Prostate gland (tissue), 2 donors: ENCODE measurements at places on chromosomes 4 and X.

- DNase-seq = no peak
Observed at GRCh38 chr4:113173126-113173792, 123.8 kb downstream of the ANK2 start.

DNA sequence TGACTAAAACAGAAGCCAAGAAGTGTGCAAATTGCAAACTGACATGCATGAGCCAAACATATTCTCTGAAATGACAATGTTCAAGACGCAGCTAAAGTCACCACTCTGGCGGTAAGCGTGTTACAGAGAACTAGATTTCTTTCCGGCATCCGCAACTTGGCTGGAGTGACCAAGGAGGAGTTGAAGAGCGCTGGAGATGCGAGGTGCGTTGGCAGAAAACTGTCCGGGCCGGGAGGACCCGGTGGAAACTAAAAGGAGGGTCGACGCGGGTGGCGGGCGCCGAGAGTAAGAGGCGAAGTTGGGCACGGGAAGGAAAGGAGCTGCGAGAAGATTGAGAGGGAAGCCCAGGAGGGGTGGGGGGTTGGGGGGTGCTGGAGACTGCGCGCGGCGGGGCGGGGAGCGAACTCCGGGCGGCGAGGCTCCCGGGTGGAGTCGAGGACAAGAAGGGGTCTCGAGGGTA lies 807 bp downstream of the SEL1L3 start:
- peak; percentile 15 for DNase-seq

DNA sequence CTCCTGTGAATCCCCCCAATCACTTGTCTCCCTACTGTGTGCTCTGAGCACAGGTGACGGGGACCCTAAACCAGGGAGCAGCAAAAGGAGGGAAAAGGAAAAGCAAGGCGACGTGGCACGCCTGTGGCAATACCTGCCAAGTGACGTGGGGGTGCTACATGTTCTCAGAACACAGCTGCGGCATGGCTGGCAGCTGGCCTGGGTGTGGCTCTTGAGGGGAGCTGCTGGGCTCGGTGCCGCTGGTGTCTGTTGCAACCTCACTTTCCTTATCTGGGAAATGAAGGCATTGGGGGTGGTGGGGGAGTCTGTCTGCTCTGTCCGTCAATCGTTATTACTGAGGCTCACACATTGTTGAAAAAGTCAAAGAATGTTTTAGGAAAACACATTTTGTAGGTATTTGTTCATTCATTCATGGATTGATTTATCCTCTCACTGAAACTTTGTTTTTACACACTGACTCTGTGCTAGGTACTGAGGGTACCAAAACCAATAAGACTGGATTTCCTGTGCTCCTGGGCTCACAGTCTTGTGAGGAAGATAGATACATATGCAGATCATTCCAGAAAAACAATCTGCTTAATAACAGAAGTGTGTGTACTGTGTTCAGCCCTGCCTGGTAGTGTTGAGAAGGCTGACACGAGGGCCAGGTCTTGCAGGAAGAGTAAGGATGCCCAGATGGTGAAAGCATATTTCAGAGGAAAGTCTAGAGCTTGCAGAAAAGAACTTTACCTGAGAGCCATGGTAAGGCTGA lies 217.6 kb downstream of the PTTG2 start:
- peak; percentile 64 for DNase-seq

DNA sequence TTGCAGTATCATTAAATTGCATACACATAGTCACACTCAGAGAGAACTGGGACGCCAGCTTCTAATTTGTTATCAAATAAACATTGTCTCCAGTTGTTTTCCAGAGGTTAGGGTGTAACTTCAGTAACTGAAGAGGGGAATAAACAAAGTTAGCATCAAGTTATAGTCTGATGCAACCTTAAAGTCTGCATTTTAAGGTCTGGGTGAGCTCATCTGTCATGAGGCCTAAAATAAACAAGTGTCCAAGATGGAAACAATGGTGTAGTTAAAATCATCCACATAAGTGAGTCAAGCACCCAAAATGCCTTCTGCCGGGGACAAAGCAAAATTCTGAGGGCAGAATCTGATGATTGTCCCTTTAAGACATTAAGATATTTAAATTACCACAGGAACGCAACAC lies 70.3 kb upstream of the EMCN start:
- DNase-seq = no peak

GRCh38 chr4:112284662-112285411 lies 867 bp downstream of the TIFA start:
- peak; percentile 72 for DNase-seq

DNA sequence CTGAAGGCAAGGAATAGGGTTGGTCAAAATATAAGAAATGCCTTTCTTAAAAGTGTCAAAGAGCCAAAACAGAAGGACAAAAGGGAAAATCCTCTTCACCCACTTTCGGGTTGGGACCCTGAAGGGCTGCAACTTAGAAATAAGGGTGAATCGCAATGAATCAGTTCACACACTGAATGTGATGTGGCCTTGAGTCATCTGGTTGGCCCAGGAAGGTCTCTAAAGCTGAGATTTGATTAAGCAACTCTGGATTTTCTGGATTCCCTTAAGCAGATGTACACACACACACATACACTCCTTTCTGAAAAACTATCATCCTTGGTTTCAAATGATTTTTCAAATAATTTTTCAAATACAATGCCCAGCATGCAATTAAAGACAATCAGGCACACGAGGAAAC lies 13.1 kb downstream of the TAB3 start:
- DNase-seq = no peak

- DNase-seq = no peak
Observed at GRCh38 chrX:123049071-123049625, 134.9 kb upstream of the GRIA3 start.

DNA sequence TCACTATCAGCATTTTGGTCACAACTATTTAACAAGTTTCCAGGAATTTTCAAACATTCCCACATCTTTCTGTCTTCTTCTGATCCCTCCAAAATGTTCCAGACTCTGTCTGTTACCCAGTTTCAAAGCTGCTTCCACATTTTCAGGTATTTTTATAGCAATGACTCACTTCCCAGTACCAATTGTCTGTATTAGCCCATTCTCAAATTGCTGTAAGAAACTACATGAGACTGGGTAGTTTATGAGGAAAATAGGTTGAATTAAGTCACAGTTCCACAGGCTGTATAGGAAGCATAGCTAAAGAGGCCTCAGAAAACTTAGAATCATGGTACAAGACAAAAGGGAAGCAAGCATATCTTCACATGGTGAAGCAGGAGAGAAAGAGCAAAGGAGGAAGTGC lies 475.0 kb upstream of the PCDH7 start:
- DNase-seq = no peak

DNA sequence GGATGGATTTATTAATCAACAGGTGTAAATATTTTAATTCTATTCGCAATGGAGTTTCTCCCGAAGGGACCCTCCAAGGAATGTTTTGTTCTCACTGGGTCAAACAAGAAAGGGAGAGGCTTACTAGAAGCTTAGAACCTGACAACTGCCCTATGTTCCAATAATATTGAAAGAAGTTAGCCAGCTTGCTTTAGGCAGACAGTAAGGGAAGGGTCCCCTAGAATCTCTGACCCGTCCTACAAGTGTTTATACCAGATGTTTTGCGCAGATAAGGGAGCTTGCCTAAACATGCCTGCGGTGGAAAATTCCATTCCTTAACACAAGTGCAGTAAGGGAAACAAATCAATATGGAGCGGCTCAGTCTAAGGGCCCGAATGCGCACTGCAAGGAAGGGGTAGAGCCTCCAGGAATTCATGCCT lies 17.7 kb downstream of the IL21 start:
- no peak for DNase-seq

GRCh38 chr4:165493359-165493758 lies 114.6 kb downstream of the CPE start:
- peak; percentile 54 for DNase-seq

GRCh38 chrX:76279007-76279406 lies 106.1 kb downstream of the PBDC1 start:
- peak; percentile 9 for DNase-seq

GRCh38 chrX:115901241-115901640 lies 269.3 kb upstream of the AGTR2 start:
- no peak for DNase-seq

GRCh38 chr4:66791686-66792085 lies 753.6 kb downstream of the CENPC start:
- DNase-seq = no peak

DNA sequence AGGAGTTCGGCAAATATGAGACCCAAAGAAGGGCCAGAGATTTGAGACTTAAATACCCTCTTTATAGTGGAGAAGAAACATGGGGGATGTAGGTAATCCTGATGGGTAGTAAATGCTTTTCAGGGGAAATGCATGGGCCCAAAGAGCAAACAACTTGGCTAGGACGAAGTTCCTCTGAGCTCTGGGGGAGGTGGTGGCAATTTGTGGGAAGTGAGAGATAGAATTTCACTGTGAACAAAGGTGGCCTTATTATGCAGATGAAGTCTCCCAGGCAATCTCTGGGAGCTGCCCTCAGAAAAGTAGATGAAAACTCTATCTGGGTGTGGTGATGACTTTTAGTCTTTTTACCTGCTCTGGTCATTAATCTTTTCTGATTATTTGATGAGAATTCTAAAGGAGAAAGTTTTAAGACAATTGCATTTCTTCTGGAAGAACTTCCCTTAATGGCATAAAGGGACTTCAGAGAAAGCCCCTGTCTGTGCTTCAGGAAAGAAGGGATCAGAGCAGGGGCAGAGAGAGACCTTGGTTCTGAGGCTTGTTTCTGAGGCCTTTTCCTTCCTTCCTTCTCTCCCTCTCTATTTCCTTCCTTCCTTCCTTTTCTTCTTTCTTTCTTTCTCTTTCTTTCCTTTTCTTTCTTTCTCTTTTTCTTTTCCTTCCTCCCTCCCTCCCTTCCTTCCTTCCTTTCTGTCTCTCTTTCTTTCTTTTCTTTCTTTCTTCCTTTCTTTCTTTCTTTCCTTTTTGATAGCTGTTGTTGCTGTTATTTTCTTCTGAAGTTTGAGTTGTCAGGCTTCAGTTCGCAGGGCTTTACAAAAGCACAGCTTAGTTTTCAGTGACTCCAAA lies 37.5 kb upstream of the MAOA start:
- no peak for DNase-seq

DNA sequence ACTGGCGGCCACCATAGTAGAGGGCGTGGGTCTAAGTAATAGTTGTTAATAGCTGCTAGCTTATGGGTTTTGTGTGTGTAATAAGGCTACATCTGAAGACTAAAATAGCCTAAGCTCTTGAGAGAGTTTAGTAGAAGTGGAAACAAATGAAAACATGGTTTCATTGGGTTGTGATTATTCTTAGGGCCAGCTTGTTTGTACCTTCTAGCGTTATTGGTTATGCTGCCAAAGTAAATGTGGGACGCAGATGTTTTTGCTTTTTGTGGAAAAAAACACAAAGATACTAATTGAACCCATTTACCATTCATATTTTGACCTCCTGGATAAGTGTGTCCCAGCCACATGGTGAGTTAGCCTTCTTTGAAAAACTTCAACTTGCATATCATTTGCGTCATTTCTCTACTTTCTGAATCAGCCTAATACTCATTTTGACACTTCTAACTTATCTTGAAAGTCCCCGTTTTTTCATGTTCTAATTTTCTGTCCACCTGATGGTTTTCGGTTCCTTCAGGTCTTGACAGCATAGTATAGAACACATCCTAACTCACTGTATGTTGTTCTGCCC lies 305.3 kb downstream of the FRMPD4 start:
- DNase-seq = no peak

DNA sequence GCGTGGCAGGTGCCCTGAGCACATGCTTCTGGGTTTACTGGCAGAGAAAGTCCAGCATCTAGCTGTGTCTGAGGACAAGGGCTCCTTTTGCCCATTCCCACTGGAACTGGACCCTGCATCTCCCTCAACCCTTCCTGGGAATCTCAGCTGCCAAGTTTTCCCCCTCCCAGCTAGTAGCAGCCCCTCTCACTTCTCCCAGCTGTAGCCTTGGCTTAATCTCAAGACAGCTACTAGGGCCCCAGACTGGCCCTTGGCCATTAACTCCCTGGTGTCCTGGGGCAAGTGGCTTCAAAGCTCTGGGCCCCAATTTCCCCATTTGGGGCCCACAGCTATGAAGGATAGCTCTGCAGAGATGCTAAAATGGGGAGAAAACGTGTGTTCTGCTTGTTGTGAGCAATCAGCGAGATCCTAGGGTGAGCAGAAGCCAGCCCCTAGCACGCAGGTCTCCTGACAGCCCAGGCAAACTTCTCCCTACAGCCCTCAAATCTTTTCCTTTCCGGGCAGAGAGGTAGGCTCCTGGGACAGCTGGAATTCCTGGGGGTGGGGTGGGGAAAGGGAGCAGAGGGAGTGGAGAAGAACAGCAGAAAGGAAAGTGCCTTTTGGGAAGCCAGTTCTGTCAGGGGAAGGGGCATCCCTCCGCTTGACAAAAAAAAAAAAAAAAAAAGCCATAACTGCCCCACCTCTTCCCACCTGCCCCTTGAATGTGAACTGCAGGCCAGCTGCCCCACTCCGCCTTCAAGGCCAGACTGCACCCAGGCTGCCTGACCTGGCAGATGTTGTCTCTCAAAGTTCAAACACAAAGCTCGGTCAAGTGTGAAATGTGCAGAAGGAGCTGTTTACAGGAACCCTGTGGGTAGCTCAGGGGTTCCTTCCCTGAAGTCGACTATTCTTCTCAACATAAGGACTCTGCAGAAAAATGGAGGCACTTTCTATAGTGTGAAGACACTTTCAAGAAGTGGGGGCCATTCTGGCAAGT lies 16.6 kb downstream of the FGD1 start:
- DNase-seq = no peak

- no peak for DNase-seq
Observed at GRCh38 chr4:125994024-125994423, 679.3 kb downstream of the FAT4 start.

- no peak for DNase-seq
Observed at GRCh38 chr4:44120646-44121045, 328.0 kb downstream of the KCTD8 start.
